ENCODE measurements at places on chromosomes 4 and X.

- DNase-seq: no peak
Observed at GRCh38 chr4:70818921-70819320, 20.8 kb downstream of the GRSF1 start.

DNA sequence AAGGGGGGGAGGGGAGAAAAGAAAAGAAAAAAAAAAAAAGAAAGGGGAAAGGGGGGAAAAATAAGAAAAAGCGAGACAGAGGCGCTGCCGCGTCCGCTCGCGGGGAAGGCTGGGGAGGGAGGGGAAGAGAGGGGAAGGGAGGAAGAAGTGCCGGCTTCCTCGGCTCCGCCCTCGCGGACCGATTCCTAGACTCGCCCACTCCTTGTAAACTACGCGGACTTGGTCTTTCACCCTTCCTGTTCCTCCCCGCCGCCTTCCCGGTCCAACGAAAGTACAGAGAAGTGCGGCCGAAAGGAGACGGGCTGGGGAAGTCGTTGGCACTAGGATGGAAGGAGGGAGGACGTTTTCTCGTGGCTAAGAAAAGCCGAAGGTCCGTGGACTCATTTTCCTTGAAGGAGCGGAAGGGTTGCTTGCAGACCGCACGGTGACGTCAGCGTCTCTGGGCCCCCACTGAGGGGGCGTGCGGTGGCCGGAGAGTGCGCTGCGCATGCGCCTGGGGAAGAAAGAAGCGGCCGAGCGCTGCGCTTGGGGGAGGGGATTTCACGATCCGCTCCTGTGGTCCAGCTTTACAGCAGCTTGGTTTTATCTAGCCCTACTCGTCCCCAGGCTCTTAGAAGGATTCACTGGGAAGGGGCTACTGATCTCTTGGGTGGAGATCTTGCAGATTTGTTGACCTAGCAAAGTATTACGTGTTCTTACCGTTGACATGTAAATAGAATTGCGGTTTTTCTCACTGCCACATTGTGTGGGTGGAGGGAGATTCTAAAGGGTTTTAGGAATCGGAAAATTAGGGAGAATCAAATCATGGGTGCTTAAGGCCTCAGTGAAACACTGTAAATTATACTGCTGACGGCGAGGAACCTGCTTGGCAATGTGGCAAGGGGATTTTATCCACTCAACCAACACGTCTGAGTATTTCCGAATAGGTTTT lies at the start of gene CCNI:
Gene CCNI, minus strand, starts transcription at position 121 of the 931 bp plus-strand sequence. CDS start 9,627 bp downstream, outside the sequence.
- peak; percentile 97 for DNase-seq

DNA sequence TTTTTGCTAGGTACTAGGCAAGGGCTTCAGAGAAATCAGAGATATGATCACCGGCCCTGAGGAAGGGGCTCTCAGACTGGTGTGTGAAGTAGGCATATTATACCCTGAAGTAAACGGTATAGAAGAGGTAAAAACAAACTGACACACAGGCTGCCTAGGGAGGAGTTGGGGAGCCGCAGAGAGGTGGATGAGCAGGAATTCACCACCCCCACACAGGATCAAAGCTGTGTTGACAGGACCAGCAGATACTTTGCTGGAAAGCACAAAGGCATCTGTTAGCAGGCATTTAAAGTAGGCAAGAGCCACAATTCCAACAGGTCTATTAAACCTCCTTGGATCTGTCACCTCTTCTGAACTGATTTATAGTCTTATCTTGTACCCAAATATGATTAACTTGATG lies 71.8 kb upstream of the GPR34 start:
- DNase-seq: no peak

DNA sequence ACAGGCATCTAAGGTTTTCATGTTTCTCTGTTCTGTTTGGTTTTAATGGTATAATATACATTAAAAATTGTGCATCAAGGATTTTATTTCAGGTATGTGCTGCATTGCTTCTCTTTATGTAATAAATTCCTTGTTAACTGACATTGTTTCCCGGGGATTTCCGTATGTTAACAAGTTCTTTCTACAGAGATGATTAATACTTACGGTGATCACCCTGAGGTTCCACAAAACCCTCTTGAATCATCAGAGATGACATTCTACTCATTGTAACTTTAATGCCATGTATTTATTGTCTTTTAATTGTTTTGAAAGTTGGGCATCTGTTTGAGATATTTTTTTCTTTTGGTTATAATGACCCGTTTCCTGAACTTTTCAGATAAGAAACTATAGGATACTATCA lies 37.5 kb downstream of the ARHGAP10 start:
- DNase-seq: no peak

- no peak for DNase-seq
Observed at GRCh38 chr4:125043486-125043885, 271.3 kb upstream of the FAT4 start.

DNA sequence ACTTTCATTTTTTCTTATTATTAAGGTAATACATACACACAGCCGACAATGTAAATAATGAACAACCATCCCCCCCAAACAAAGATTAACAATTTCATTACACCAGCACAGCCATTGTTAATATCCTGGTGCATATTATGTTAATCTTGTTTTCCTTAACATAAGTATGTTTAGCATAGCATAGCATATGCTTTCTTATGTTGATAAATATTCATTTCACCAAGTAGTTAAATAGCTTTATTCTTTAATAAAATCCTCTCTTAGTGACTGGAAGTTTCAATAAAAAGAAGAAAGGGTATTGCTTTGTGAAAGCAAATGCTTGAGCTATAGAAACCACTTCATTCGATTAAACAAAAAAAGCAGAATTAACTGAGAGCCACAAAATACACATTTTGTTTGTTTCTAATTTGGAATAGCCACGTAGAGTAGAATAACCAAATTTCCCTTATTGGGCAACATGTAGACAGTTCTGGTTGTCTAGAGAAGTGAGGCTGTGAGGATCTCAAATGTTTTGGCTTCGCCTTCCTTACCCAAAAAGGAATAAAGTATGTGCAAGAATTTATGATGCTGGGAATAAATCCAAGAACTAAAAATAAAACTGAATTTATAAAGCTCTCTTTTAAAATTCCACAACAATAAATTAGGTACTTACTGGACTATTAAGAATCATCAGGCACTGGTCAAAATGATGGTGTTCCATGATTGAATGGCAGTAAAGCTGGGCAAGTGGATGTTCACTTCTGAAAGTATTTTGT lies 118.0 kb downstream of the PDE5A start:
- no peak for DNase-seq

- DNase-seq: peak; percentile 2
Observed at GRCh38 chrX:71923516-71923915, 12.9 kb downstream of the NHSL2 start.

- no peak for DNase-seq
Observed at GRCh38 chrX:122238801-122239200, 945.3 kb upstream of the GRIA3 start.

GRCh38 chr4:19983072-19983471 lies 268.6 kb upstream of the SLIT2 start:
- DNase-seq: no peak

GRCh38 chr4:38523524-38524448 lies 140.2 kb upstream of the KLF3 start:
- no peak for DNase-seq

- no peak for DNase-seq
Observed at GRCh38 chrX:18825375-18825774, 117.9 kb downstream of the PPEF1 start.

- DNase-seq: no peak
Observed at GRCh38 chr4:19193274-19193981, 1058.3 kb upstream of the SLIT2 start.

DNA sequence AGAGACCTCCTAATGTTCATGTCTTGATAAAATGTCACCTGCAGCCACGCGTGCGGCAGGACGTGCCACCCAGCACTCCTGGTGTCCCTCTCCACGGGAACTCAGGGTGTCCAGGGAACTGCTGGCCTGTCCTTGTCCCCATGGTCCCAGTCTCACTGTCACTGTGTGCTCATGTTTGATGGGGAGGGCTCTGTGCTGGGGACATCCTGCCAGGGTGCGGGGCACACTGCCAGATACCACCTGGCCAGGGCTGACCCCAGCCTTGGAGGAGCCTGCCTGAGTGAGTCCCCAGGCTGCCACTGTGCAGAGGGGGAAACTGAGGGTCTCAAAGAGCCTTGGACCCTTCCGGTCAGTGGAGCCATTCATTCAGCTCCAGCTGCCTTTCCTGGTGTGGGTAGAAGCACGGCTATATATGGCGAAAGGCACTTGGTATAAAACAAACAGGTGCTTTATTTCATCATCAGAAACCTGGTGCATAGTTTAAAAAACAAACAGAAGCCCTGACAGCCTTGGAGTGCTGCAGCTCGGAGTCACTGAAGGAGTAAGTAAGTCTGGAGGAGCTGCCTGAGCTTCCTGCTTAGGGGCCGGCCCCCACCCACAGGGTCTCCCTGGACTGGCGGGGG lies 33.0 kb downstream of the NOP14 start:
- DNase-seq: no peak

- no peak for DNase-seq
Observed at GRCh38 chrX:24034485-24034884, 7.5 kb upstream of the KLHL15 start.
